Nucleus accumbens (tissue), 56 donors: ENCODE measurements at places on chromosomes 12 and 14.

DNA sequence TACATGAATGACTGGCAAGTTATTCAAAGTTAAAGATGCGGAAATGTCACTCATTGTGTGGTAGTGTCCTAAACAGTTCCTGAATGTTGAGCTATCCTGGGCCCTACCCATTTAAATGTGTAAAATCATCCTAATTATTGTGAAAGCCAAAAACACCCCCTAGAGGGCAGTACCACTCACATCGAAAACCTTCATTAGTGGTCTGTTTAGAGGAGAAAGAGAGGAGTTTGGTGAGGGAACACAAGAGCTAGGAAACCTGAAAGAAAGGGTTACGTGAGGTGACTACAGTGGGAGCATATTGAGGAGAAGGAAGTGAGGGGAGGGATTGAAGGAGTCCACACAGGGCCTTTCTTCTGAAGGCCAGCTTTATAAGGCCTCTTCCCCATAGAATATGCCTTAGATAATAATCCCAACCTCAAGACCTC, 2.5 kb upstream of the TEP1 start:
- DNase-seq = no peak

GRCh38 chr12:124904306-124905098, 9.9 kb downstream of the UBC start:
- peak; percentile 69 for DNase-seq

DNA sequence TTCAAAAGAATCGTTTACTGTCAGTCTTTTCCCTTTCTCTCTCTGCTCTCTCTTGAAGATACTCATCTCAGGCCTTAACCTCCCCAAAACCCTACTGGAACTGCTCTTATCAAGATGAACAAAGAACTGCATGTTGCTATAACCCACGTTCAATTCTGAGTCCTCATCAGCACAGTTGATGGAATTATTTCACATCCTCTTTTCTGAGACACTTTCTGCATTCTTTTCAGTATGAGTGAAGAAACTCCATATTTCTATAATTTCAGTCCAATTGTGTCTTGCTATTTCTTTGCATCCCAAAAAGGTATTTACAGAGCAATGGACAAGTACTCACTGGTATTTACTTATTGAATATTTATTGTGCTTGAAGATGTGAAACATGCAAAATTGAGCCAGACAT, 160.1 kb upstream of the CPNE8 start:
- DNase-seq = no peak

- no peak for DNase-seq
Measured at GRCh38 chr14:63833728-63834127, 19.1 kb upstream of the SYNE2 start.

- no peak for DNase-seq
Measured at GRCh38 chr12:116813271-116814041, 67.8 kb downstream of the HRK start.

DNA sequence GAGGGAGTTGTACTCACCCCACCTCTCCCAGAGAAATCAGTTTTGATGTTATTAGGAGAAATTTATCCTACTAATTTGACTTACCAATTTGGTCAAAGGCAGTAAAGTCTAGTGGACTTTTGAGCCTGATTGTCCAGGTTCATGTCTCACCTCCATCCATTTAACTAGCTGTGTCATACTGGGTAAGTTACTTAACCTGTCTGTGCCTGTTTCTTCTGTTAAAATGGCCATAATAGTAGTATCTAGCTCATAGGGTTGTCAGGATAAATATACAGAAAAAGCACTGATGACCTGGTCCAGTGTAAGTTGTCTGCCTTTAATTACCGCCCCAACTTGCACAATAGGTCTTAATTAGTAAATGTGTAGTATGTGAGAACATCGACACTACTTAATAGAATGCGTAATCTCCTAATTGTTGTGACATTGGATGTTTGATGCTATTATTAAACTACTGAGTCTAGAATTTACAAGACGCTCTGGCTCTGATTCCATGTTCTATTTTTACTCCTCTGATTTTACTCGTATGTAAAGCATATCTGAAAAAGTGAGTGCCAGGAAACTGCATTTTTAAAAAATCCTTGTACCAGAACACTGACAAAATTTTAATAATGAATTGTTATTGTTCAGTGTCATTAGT, 1.5 kb downstream of the RAB21 start:
- DNase-seq = no peak

- no peak for DNase-seq
Measured at GRCh38 chr12:44000309-44000952, 164.6 kb downstream of the TMEM117 start.

DNA sequence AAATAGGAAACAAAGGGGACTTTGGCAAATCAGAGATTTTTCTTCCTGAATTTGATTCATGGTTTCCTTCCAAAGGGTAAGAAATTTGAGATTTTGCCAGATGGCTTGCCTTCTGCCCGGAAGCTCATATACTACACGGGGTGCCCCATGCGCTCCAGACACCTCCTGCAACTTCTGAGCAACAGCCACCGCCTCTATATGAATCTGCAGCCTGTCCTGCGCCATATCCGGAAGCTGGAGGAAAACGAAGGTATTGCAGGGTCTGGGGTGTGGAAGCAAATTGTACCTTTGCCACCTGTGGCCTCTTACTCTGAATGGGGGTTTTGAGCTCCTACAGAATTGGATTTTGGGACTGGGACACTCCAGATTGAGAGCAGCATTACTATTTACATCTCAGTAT, 63.5 kb downstream of the FRMD6 start:
- DNase-seq = no peak

DNA sequence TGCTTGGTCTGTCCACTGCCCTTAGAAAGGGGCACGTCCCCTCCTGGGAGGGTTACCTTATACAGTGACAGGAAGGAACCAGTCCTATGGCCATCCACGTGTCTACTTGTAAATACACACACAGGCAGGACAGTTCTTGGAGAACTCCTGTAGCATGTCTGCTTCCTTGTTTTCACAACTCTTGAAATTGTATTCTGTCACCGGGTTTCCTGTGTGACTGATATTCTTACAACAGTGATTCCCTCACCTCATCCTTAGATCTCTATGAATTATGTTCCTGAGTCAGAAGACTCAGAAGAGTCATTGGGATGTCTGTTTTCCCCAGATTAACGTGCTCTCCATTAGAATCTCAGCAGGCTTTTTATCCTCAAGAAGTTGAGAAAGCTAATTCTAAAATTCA, 44.1 kb upstream of the DYNC1H1 start:
- no peak for DNase-seq
